NCI-H524 treated with DMSO at 0.1 percent for 48 hours (cell line): ENCODE measurements at places on chromosomes 4 and X.

DNA sequence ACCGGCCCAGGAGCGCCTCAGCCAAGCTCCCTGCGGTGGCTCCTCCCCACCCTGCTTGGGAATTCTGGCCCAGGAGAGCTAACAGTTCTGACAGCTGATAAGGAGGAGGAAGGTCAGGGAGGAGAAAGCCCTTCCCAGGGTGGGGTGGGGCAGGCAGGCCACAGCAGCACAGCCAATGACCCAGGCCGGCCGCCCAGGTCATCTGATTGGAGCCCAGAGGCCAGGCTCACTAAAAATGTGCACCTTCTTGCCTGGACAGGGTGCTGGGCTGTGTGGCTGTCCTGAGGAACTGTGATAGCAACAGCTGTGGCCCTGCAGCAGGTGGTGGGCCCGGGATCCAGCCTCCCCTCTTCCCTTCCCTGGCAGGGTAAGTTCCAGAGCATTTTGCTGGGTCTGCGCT lies 17.2 kb upstream of the SH3TC1 start:
- no peak for DNase-seq

DNA sequence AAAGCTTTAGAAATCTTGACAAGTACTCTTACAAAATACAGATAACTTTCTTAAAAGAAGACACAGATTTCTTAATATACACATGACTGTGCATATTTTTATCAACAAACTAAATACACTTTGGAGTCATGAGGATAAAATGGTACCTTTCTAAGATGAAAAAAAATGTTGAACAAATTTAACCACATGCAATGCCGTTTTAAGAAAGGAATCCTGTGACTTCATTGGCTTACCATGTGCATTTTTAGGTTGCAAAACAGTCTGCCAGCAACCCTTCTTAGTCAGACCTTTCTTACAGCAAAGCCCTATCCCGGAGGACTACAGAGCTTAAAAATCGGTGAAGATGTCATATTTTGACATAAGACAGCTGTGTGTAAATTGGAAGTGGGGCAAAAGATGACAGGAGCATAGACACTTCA lies 51.7 kb downstream of the GASK1B start:
- DNase-seq: no peak

DNA sequence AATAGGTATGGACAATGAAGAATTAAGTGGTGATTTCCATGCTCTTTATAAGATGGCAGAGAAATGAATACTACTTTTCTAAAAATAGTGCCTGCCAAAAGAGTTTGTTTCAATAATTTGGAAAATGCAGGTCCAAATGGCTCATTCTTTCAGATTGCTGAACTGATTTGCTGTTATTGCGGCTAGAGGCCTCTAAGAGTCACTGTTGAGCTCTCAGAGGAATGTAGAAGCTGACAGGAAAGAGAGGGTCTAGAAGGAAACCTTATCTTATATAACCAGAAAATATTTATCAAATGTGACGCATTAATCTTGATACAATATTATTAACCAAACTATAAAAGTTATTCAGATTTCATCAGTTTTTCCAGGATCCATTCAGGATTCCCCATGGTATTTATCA lies 65.7 kb upstream of the PAGE1 start:
- DNase-seq: no peak

- DNase-seq: no peak
These were observed 18.2 kb downstream of the MAGEA9 start for GRCh38 chrX:149799938-149800337.

DNA sequence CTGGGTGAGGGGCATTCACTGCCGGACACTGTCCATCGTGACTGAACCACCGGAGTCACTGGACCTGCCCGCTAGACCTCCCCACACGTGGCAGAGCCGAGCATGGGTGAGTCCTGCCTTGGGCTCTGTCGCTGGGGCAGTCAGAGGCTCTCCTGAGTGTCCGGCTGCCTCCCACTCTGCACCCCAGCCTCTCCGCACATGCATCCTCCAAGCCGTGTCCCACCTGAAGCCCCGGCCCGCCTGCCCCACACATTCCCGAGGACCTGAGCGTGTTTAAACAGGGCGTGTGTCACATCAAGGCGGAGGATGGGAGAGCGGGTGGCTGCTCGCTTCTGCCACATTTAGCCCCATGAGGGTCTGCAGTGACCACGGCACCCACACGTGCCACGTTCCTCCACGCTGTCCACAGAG lies 4.7 kb downstream of the CPLX1 start:
- no peak for DNase-seq

DNA sequence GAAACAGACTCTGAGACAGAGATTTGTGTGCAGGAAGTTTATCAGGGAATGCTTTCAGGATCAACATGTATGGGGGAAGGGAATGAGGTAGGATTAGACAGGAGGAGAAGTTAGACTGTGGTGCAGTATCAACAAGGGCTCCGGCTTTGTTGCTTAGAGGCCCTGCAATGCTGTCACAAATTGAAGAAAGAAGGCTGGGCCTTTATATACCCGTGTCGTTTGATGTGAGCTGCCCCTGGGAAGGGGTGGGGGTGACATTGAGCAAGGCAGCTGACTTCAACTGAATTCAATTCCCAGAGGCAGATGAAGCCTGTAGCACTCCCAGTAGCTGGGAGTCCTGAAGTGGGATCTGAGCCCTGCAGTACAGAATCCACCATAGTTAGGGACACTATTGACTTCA lies 29.5 kb upstream of the USP9X start:
- DNase-seq: no peak

GRCh38 chr4:99436976-99437722 lies 2.0 kb upstream of the ADH7 start:
- DNase-seq: no peak

DNA sequence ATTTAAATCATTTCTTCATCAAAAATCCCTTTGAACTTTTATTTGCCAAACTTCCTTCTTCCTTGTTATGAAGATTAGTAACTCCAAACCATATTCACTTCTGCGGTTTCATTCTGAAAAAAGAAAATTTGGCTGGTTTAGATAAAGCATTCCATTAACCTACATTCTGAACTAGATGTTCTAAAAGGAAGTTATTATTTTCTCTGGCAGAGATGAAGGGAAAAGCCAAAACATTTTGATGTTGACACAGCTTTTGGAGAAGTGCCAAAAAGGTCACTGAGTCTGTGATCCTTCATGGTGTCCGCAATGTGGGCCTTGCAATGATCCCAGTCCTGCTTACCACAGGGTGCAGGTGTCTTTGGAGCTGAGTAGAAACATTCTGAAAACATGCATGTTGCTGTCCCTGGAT lies 36.0 kb downstream of the CXCL8 start:
- no peak for DNase-seq

- DNase-seq: no peak
These were observed 127.5 kb downstream of the PJA1 start for GRCh38 chrX:69037786-69038185.

GRCh38 chrX:56975611-56976010 lies 19.7 kb downstream of the SPIN3 start:
- no peak for DNase-seq

- no peak for DNase-seq
These were observed 107.4 kb downstream of the DDIT4L start for GRCh38 chr4:100082852-100083251.

- DNase-seq: no peak
These were observed 304.9 kb downstream of the UNC5C start for GRCh38 chr4:95243892-95244291.

GRCh38 chr4:53890461-53890860 lies 173.9 kb downstream of the CHIC2 start:
- DNase-seq: no peak

GRCh38 chr4:7781366-7781765 lies 158.3 kb downstream of the AFAP1 start:
- DNase-seq: no peak

GRCh38 chrX:102129473-102129872 lies 4.0 kb downstream of the TCEAL2 start:
- no peak for DNase-seq

GRCh38 chrX:45258731-45259402 lies 58.2 kb upstream of the DIPK2B start:
- no peak for DNase-seq

DNA sequence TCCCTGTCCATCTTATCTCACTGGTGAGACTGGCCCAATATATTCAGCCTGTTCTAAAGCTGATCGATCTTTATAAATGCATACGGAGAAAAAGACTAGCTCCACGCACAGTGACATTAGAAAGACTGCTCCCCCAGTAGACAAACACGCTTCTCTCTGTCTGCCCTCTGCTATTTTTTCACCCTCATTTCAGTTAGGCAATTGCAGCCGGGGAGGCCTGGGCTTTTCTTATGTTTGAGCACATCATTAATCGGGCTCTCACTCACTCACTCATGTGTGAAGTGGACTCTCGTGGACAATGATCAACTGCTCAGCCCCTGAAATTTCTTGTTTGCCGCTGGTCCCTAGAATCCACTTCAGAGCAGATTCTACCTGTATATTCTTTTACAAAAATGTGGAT lies 824.7 kb upstream of the TENM3 start:
- no peak for DNase-seq

DNA sequence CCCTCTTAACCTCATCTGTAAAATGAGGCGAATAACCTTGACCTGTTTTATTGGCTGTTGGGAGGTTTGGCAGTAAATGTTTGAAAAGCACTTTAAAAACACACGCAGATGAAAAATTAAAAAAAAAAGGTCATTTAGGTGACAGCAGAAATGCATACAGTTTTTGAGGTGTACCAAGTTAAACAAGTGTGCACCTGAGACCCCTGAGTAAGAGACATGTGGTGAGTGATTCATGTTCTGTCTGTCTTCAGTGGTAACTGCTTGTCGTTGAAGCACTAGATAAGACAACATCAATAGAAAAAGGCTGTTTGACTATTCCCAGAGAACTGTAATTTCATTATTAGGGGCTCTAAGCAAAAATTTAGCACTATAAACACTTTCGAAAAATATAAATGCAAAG lies 608.4 kb upstream of the PITX2 start:
- DNase-seq: no peak

- DNase-seq: no peak
These were observed 353.8 kb downstream of the NAP1L3 start for GRCh38 chrX:93319609-93320008.

GRCh38 chrX:23900220-23900797 lies 7.4 kb downstream of the APOO start:
- DNase-seq: no peak

- DNase-seq: no peak
These were observed 236.7 kb downstream of the FRAS1 start for GRCh38 chr4:78293821-78294301.

DNA sequence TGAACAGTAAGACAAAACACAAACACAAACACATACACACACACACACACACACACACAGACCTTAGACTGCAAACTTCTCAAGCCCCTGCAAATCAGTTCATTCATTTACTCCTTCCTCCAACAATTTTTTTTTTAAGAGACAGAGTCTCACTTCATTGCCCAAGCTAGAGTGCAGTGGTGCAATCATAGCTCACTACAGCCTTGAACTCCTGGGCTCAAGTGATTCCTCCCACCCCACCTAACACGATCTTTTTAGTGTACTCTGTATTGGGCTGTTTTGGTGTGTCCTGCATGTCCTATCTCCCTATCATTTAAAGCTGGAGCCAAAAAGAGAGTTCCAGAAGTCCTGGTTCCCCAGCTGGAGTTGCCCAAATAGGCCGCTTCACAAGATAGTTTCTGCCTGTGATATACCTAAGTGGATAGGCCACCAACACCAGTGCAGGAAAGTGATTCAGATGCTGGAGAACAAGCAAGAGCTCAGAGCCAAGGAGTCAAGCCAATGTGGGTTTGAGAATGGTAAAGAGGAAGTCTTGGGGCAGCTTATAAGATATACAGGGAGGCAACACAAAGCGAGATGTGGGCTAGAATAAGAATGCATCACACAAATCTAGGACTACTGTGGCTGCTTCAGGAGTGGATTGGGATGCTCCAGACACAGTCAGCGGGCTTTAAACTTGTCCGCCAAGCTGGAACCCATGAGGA lies 85.4 kb upstream of the RAPGEF2 start:
- no peak for DNase-seq

GRCh38 chr4:174628191-174628590 lies 105.9 kb upstream of the HPGD start:
- no peak for DNase-seq

DNA sequence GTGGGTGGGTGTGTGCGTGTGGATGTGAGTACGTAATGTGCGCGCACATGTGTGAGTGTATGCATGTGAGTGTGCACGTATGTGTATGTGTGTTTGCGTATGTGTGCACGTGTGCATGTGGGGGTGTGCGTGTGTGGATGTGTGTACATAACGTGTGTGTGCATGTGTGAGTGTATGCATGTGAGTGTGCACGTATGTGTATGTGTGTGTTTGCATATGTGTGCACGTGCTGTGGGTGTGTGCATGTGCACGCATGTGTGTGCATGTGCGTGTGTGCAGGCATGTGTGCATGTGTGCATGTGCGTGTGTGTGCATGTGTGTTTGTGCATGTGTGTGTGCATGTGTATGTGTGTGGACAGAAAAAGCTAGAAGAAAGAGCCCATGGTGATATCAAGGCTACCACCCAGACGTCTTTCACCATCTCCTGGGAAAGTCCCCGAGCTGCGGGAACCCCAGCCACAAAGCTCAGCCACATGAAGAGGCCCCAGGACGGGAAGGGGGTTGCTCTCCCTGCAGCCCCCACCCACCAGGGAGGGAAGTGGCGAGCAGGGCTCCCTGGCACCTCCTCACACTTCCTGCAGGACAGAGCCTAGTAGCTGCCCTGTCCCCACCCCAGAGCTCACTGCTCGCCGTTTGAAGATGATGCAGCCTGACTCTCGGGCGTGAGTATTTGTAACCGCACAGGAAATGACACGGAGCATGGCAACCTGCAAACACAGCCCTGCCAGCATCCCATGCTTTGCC lies 108.3 kb downstream of the DCTD start:
- DNase-seq: no peak

DNA sequence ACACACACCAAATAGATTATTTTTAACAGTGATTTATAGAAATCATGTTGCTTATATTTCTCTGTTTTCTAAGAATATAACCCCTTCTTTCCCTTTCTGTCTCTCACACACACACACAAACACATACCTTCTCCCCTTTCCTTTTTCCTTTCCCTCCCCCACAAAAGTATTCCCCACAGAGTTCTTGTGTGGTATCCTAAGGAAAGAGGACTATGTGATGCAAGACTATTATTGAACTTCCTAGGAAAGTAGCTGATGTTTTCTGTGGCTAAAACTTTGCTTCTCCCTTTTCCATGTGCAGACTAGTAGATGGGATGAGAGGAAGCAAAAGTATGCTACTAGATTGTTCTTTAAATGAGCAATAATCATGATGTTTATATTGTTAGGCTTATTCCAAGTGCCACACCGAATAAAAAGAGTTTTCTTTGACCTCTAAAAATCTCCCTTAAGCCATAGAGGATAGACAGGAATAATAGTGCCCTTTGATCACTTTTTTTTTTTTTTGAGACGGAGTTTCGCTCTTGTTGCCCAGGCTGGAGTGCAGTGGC lies 38.7 kb downstream of the CPEB2 start:
- DNase-seq: no peak

GRCh38 chr4:99856166-99856565 lies 38.1 kb downstream of the LAMTOR3 start:
- no peak for DNase-seq

DNA sequence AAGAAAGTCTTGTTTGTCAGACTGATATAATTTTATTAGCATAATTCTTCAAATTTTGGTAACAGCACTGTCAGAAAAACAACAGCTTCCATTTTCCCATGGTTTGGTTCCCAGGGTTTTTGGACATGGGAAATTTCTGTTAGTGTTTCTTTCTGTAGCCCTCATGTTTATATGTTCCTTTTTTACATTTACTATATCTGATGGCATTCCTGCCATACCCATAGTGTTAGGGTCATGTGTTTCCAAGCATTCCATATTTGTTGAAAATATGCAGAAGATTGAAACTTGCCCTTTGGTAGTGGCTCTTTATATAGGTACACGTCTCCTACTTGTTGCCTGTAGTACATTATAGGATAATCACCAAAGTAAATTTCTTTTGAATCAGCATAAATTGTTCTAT lies 65.8 kb downstream of the PDLIM5 start:
- no peak for DNase-seq

GRCh38 chr4:189001971-189002450 lies 862.8 kb downstream of the TRIML1 start:
- no peak for DNase-seq
